ENCODE measurements at places on chromosomes 3 and 15.

- DNase-seq: no peak
These were observed 419.4 kb downstream of the GRM7 start for GRCh38 chr3:7280318-7280717.

GRCh38 chr3:41103200-41103599 is 96.1 kb upstream of the CTNNB1 start:
- no peak for DNase-seq

DNA sequence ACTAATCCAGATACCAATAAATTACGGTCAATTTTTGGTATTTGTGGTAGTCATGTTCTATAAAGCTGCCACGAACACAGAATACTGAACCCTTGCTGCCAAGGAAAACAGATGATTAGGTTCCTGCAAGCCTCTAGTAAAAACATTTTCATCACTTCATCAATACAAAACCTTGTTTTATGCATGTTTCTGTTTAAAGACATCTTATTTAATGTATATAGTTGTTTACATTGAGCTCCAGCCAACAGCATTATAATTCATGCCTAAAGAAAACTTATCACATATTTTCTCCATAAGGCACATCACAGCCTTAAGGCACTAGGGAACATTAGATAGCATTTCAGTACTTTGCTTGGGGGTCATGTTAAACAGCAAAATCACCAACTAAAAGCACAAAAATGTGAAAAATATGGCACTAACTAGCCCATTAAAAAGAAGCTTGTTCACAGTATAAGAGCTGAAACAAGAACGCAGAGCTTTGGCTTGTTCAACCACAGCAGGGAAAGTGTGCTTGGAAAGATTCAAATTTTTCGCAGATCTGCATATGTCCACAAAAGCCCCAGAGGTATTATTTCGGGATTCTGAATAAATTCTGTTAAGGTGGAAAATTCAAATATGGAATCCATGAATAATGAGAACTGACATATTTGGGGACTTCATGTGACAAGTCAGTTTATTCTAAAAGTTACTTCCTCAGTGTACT is 27.7 kb downstream of the POLQ start:
- DNase-seq: peak; percentile 31

GRCh38 chr3:14652-15051 is 181.9 kb upstream of the CHL1 start:
- no peak for DNase-seq

DNA sequence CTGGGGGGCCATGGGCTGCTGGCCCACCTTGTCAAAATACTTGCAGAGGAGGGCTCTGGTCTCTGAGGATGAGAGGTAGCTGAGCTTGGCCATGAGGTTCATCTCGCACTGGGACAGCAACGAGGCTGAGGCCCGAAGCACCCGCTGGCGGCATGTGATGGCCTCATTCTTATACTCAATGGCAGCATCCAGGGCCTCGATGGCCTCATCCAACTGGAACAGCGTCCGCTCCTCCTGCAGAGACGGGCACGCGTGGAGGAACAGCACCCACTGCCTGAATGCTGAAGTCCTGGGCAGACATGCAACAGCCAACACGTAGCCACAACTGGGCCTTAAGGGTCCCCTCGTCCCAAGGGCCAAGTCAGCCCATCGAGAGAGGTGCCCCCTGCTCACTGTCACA is 25.0 kb downstream of the KIF7 start:
- DNase-seq: no peak

DNA sequence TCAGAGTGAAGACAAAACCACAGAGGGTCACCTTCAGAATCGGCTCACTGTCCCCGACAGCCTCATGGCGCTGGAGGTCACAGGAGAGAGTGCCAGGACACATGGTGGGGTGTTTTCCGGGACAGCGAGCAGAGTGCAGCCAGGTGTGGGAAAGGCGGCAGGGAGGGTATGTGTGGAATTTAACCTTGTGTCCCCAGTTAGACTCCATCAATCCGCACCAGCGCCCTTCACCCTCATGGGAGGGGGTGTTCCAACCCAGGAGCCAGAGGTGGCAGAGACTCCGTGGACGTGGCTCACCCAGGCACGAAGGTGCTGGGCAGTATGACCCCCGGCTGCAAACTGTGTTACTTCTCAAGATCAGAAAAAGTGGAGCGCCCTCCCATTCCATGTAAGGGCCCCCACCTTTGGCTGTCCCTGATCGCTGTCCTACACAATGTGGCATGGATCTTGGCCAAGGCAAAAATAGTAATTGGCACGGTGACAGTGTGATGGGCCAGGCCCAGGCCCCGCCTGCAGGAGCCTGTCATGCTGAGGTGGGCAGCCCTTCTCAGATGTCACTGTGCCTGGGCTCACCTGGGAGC is 190.3 kb downstream of the XXYLT1 start:
- DNase-seq: no peak
